Subcutaneous adipose tissue (tissue), 4 donors: ENCODE measurements at places on chromosomes 5 and 9. TPM values are rescaled to one million over a fixed set of nuclear protein-coding genes. Genes with fewer than 3 reads are reported as not detected.

Gene C9orf153
- total RNA-seq = 2.0 TPM

Gene MCIDAS
- total RNA-seq = not detected

Gene SH3GL2
- 0.17 TPM for total RNA-seq

Gene PCDHA7
- 0.44 TPM for total RNA-seq

Gene PCDHA1
- total RNA-seq = not detected

Gene DENND1A
- 25.2 TPM for total RNA-seq

Gene GABRB2
- total RNA-seq = 9.3 TPM

Gene SLC25A46
- total RNA-seq = 65.2 TPM

Gene CHSY3
- total RNA-seq = 6.8 TPM

Gene FAM200C
- 5.1 TPM for total RNA-seq

Gene ENG
- total RNA-seq = 57.5 TPM

Gene CTXN3
- not detected for total RNA-seq

Gene C9orf50
- total RNA-seq = not detected
